ENCODE measurements at places on chromosomes 1 and 21.

DNA sequence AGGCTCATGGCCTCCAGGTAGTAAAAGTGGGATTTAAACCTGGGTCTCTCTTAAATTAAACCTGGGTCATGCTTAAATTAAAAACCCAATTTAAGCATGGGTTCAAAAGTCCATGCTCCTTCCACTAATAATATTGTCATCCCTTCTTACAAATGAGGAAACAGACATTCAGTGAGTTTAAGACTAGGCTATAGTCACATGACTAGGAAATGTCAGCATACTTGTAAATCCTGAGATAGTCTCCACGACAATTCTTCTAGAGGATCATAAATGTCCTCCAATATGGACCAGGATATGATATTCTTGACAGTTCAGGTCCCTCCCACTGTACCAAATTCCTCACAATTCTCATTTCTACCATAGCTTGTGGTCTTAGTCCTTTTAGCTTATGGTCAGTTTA lies 10.5 kb upstream of the IGFN1 start:
- no peak for DNase-seq

DNA sequence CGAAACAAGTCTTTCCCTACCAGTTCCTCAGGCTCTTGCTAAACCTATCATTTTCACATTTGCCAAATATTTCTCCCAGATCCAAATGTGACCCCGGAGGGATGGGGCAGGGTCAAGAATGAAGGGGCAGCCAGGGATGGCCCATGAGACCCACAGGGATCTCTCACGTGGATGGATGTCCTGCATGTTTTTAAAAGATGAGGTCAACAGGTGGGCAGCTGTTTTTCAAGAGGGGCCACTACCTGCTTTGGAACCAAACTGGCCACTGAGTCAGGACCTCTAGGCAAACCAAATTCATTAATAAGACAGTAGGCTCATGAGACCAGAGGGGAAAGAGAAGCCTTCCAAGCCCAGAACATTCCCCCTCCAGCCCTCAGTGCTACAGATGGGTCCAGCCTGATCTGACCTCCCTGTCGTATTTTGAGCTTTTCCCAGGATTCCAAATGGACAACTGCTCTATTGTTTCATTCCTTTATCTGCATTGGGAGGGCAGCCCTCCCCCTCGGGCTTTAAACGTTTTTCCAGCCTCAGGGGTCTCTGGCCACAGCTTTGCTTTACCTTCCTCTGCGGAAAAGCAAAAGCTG lies 252.5 kb upstream of the IRF2BP2 start:
- DNase-seq = no peak

GRCh38 chr1:98045767-98046641 lies 125.2 kb upstream of the DPYD start:
- DNase-seq = no peak

- no peak for DNase-seq
These were observed 93.8 kb downstream of the LAMC2 start for GRCh38 chr1:183279835-183280234.

- DNase-seq = no peak
These were observed 76.9 kb upstream of the KAZN start for GRCh38 chr1:14521622-14522021.

Data from KBM-7 (cell line).